ENCODE measurements at places on chromosomes 4 and X. TPM values are rescaled to one million over a fixed set of nuclear protein-coding genes. Genes with fewer than 3 reads are reported as not detected.

DNA sequence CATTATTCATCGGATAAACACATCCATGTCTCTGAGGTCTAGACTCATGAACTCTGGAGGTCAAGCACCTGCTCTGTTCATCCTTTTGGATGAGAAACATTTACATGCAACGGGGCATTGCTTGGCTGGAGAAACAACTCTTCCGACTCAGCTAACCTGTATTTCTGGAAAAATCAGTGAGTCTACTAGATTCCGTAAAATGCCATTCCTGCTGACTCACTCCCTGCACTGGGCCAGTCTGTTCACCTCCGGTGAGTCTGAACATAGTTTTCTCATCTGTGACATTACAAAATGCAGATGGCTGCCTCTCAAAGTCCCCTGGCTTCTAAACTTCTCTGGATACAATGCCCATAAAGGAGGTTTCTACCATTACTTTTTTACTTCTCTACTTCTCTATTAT is 185.7 kb upstream of the HS3ST1 start:
- DNase-seq: no peak

DNA sequence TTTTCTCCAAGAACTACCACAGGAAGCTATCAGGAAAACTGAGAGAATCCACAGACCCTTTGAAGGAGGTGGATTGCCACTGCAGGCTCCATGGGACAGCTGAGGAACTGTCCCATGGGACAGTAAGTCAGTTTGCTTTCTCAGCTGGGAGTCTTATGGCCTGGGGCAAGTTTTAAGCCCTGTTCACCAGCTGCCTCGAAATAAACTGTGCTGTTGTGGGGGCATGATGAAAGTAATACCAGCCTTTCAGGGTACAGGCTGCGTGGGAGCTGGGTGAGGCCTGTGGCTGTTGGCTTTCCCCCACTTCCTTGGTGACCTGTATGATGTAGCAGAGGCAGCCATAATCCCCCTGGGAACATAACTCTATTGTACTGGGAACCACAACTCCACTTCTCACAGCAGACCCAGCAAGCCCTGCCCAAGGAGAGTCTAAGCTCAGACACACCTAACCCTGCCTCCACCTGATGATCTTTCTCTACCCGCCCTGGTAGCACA is 452.1 kb downstream of the STPG2 start:
- no peak for DNase-seq

HTN1 gene
- not detected for total RNA-seq

GRCh38 chr4:170398218-170398617 is 308.5 kb upstream of the AADAT start:
- DNase-seq: no peak

XAGE1A gene
- not detected for total RNA-seq

- no peak for DNase-seq
Observed at GRCh38 chr4:34950926-34951325, 1293.4 kb downstream of the ARAP2 start.

DNA sequence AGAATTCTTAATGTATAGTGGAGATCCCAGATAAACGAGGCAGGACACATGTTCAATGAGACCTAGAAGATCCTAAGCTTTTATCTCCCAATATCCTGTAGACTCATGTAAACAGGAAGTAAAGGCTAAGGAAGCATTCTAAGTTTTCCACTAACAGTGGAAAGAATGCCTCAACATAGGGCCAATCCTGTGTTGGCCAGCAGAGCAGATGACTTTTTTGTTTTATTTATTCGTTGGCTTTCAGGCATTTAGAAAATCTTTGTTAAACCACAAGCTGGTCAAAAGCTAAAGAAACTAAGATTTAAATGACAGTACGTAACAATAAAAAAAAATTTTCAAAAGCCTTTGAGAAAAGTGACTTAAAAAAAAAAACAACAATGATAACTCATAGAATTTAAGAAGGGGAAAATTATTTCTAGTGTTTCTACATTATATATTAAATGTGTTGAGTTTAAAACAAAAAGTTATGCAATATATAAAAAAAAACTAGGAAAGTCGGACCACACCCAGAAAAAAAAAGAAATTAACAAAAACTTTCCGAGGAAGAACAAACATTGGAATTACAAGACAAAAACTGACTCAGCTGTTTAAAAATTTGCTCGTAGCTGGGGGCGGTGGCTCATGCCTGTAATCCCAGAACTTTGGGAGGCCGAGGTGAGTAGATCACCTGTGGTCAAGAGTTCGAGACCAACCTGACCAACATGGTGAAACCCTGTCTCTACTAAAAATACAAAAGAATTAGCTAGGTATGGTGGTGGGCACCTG is 759.3 kb downstream of the FSTL5 start:
- no peak for DNase-seq

SLC9B1 gene
- total RNA-seq: 2.0 TPM

DNA sequence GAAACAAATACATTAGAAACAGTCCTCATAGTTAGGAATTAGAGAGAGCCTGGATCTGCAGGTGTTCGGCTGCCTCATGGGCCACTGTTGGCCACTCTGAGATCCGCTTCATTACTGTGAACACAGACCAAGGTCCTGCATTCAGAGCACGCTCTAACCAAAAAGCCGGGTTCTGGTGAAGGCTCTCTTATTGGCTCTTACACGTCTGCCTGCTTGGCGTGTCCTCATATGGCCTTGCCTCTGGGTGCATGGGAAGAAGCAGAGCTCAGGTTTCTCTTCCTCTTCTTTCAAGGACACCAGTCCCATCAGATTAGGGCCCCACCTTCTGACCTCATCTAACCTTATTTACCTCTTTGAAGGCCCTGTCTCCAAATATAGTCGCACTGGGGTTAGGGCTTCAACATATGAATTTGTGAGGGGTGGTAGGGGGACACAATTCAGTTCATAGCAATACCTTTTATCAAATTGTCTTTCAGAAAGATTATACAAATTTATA is 37.1 kb upstream of the ELF2 start:
- no peak for DNase-seq

GRCh38 chrX:41895826-41896225 is 27.5 kb downstream of the CASK start:
- DNase-seq: no peak

- DNase-seq: no peak
Observed at GRCh38 chr4:154414796-154415195, 76.8 kb downstream of the DCHS2 start.

GRCh38 chrX:64571011-64571410 is 175.8 kb upstream of the MTMR8 start:
- DNase-seq: no peak

- DNase-seq: no peak
Observed at GRCh38 chr4:139278912-139279759, 889 bp downstream of the MGARP start.

NALF2 gene
- 0.15 TPM for total RNA-seq

Data from T-cell (primary cell).